Activated CD4-positive, alpha-beta T cell treated with anti-CD3 and anti-CD28 coated beads, Interleukin-2, Interleukin-4, amounts not matched to agents 100 ng/mL and 50 ng/mL, durations not matched to agents 16 hours and 8 hours (primary cell): ENCODE measurements at places on chromosomes 11 and 22.

DNA sequence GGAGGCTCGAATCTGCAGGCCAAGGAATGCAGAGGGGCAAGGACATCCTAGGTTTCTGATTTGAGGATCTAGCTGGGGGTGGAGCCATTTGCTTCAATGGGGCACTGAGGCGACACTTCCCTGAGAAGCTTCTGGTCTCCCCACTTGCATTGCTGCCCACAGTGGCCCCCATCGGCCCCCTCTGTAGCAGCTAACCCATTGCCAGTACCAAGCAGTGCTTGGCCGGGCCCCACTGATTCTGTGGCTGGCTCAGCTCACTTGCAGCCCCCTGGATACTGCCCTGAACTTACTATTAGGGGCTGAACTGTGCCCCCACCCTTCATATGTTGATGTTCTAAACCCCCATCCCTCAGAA, 42.9 kb upstream of the SHISAL1 start:
- no peak for DNase-seq

- no peak for DNase-seq
Measured at GRCh38 chr11:34508524-34508923, 5.1 kb downstream of the ELF5 start.

DNA sequence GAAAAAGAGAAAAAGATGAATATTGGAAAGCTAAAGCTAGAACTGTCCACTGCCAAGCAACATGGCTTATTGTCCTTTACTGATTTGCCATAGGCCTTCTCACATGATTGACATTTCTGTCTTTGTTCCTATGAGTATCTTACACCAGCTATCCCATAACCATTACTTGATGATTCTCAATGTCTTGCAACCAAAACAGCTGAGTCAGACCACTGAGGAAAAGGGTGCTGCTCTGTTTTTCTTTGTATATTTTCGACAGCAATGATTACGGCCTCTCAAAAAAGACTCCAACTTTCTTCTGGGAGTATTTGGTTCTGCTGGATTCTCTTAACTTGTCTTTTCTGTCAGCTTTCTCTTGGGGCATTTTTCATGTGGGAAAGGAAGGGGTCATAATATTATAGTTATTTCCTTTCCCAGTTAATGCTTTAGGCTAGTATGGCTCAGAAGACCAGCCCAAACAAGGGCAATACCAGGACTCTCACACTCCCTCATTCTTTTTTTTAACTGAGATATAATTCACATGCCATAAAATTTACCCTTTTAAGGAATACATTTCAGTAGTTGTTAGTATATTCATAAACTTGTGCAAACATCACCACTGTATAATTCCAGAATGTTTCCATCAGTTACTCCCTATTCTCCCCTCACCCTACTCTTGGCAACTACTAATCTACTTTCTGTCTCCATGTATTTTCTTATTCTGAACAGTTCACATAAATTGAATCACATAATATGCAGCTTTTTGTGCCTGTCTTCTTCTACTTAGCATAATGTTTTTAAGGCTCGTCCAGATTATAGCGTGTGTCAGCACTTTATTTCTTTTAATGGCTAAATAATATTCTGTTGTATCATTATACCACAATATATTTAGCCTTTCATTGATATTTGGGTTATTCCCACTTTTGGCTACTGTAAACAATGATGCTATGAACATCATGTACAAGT, 31.1 kb upstream of the FAR1 start:
- no peak for DNase-seq

- DNase-seq = no peak
Measured at GRCh38 chr22:46641811-46642266, 21.7 kb downstream of the GRAMD4 start.

DNA sequence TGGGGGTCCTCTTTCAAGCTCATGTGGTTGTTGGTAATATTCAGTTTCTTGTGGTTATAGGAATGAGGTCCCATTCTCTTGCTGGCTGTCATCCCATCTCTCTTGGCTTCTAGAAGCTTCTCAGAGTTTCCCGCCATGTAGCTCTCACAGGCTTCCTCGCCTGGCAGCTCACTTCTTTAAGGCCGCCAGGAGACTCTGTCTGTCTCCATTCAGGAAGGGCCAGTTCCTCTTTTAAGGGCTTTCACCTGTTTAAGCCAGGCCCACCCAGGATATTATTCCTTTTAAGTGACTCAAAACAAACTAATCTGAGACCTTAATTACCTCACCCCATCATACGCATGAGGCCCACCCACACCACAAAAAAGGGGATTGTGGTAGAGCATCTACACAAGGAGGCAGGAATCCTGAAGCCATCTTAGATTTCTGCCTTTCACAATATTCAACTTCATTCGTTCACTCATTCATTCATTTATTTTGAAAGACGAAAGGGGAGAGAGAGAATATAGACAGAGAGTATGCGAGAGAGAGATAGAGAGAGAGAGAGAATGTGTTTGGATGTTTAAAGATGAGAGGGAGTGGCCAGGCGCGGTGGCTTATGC, 42.3 kb upstream of the NECTIN1 start:
- no peak for DNase-seq

- no peak for DNase-seq
Measured at GRCh38 chr11:126669416-126669815, 313.9 kb downstream of the ST3GAL4 start.

DNA sequence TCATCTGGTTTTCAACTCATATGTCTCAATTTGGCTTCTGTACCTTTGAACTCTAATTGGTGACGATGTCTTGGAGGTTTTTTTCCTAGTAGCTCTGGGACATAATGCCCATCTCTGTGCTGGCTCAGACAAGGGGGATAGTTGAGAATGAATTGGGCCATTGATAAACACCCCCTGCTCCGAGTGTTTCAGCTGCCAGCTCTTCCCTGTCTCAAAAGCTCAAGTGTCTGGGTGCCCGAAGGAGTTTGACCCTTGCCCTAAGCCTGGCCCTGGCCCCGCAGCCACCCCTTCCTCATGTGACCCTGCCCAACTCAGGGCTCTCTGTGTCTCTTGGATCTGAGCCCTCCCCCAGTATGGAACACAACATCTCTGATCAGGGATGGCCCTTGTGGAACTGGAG, 3.0 kb downstream of the INSC start:
- DNase-seq = no peak

GRCh38 chr11:8049084-8049483, 31.9 kb upstream of the TUB start:
- DNase-seq = no peak

DNA sequence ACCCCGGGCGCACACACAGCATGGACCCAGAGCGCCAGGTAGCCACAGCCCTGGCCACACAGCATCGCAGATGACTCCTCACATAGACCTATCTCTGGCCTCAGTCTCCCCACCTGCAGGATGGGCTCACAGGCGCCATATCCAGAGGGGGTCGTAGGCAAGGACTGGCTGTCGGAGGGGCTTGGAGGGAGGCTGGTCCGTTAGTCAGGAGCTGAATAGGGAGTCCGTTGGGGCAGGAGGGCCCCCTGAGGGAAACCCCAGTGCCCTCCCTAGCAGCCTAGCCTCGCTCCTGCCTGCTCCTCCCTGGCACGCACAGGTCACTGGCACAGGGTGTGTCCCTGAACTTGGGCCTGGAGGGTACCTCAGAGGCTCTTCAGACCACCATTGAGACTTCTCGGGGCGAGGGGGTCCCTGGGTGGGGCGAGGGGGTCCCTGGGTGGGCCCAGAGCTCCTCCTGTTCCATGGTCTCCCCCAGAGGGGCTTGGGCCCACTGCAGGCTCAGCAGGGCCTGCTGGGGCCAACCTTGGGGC, 2.0 kb downstream of the PLXNB2 start:
- DNase-seq = no peak

DNA sequence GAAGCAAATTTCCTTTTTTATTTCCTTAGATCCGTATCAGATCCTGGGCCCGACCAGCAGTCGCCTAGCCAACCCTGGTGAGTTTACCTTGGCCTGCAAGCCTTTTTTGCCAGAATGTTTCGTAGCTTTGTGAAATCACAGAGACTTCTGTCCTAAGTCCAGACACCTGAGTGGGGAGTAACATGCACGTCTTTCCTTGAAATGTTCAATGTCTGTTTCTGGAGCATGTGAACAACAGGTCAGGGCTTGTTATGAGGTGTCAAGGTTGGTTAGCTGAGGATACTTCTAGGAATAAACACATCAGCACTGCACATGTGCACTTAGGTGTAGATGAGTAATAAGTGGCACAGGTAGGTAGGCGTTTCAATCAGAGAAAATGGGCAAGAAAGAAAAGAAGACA, 58.0 kb downstream of the KCNJ1 start:
- DNase-seq = no peak

- DNase-seq = no peak
Measured at GRCh38 chr11:130828741-130829140, 87.5 kb downstream of the SNX19 start.

DNA sequence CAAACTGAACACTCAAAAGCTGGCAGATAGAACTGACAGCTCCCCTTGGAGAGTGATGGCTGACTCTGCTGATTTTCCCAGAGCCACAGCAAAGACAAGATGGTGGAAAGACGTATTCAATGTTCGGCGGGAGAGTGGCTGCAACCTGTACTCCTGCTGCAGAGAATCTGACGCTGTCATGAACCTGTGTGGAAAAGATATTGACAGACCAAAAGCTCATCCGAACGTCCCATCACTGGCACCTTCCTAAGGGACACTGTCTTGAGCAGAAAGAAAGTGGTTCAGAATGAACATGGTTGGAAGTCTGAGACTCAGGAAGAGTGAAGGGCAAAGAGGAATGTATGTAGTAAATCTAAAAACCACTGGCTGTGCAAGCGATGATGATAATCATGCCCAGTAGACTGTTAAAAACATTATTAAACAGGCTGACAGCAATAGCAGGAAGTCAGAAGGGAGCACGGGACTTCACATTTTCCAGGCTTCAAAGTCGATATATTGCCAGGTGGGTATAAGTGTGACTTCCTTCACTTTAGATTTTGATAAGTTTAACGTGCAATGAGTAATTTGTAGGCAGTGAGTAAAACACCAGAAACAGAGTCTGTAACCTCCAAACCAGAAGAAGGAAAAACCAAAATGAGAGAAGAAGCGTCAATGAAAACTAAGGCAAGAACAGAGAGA, 6.2 kb upstream of the IL17REL start:
- peak; percentile 79 for DNase-seq

DNA sequence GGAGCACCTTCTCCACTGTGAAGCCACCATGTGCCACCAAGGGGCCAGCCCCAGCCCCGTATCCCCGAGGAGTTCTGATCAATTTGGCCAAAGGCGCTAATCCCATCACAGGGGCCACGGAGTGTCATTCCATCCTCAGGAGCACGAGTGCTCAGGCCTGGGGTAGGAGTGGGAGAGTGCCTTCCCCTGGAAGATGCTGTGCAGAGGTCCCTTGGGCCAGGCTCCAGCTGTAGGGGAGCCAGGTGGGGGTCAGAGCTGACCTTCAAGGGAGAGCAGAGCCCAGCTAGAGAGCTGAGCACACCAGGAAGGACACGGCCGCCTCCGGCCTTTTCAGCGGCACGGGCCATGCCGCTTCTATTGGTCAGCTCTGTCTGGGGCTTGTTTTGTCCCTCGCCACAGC, 1459.9 kb downstream of the BRD1 start:
- DNase-seq = no peak

DNA sequence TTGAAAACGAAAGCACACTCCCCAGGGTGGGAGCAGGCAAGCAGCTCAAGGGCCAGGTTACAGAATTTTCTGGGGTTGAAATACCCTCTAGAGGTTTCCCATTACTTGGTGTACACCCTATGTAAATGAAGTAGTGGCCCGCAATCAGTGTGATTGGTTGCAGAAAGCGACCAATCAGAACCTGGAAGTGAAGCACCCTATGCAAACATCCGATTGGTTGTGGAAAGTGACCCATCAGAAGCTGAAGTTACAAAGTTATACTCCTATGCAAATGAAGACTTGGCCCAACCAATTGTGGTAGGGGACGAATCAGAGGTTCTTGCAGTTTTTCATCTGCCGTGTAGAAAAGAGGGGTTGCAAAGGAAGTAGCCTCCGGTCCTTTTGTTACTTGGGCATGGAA, 19.2 kb downstream of the PRR5 start:
- no peak for DNase-seq

- DNase-seq = no peak
Measured at GRCh38 chr11:72058416-72059034, 21.8 kb downstream of the NUMA1 start.

DNA sequence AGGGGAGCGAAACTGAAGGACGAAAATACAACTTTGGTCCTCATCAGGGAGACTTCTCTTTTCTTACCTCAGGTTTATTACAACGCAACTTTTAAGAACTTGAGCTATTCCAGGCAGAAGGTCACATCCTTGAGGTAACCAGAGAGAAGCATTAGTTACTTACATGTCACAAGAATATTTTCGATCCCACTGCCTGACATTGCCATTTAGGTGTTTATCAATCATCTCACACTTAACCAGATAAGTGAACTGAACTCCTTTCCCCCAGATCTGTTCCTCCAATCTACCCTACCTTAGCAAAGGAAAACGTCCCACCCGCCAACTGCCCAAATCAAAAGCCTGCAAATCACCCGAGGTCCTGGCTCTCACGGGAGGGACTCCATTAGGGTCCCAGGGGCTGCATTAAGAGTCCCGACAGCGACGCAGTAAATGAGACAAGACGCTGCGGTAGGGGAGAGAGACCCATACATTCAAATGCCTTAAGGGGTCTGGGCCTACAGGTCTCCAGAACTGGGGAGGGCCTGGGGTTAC, 734 bp downstream of the ZNF280B start:
- DNase-seq = no peak

DNA sequence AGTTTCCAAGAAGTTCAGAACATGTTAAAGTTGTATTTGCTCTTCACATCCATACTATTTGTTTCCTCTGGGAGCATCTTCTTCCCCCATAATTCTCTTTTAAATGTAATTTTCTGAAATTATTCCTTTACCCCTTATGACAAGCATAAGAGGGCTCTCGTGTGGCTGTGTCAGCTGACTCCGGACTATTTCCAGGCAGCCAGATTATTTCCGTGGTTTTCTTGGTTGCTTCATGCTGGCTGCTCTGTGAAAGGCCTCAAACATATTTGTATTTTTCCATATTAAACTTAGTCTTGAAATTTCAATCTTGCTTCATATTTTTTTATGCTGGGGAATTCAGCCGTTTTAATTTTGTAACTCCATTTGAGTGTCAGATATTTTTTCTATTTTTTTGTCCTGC, 2.8 kb upstream of the MMP1 start:
- DNase-seq = no peak

- no peak for DNase-seq
Measured at GRCh38 chr11:115848611-115849010, 344.4 kb upstream of the CADM1 start.

GRCh38 chr22:41132550-41132949, 40.2 kb downstream of the EP300 start:
- no peak for DNase-seq

DNA sequence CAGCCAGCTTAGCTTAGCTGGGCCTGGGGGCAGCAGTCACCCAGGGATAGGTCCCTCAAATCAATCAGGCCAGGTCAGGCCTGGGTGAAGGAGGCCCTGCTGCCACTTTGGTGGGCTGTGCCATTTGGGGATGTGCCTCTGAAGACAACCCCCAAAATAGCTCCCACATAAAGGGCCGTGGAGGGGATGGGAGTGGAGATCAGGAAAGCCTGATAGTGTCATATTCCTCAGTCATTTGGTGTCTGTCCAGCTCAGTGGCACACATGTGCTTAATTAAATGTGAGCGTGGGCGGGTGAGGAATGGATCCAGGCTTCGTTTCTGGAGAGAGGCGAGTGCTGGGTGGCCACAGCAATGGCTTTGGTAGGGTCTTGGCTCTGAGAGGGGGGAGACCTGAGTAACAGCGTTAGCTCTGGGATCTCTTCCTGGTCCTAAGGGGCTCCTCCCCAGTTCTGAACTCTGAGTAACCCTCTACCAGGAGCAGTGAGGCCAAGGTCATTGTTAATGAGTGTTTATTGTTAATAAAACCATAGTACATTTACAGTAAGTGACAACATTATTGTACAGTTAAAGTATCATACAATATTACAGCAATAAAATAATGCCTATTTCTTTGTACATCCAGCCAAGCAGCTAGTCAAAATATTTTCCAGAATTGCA, 45.2 kb downstream of the NAT10 start:
- DNase-seq = no peak

GRCh38 chr11:16356761-16357393, 531 bp upstream of the SOX6 start:
- DNase-seq = no peak
